Urinary bladder (tissue), 4 donors: ENCODE measurements at places on chromosomes 11 and 22. TPM values are rescaled to one million over a fixed set of nuclear protein-coding genes. Genes with fewer than 3 reads are reported as not detected.

The OR52E8 gene
- not detected for polyA plus RNA-seq

The ART1 gene
- polyA plus RNA-seq = not detected

DNA sequence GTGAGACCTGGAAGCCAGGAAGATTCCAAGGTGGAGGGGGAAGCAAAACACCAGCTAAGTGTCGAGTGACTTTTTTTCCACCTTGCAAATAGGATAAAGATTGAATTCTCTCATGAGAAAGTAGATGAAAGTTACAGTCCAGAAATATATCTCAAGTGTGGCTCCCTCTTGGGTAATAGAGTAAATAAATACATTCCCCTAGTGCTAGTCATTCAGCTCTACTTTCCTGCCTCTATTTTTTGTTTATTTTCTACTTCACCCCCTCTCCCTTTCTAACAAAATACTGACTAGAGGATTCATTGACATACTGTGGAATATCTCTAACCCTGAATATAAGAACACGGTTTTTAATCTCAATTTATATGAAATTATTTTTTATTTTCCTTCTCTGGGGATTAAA is 19.2 kb upstream of the OOSP4B start:
- no peak for DNase-seq

DNA sequence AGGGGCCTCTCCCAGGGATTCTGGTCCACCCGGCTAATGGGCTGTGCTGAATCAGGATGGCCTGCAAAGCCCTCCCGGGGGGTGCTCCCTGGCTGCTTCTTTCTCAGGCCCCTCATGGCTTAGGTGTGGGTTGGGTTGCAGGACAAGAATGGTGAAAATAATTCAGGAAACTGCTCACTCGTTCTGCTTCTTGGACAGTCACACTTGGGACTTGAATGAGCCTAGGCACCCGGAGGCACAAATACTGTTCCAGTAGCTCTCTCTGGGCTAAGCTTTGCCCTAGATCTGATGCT is 83.2 kb downstream of the TRIM29 start:
- no peak for DNase-seq

- DNase-seq = no peak
These were observed 878.1 kb downstream of the BRD1 start for GRCh38 chr22:48949375-48950149.

GRCh38 chr22:24410110-24410856 is 17.1 kb upstream of the ADORA2A start:
- DNase-seq = no peak

GRCh38 chr11:64181506-64182411 is 4.2 kb upstream of the STIP1 start:
- DNase-seq = peak; percentile 70

DNA sequence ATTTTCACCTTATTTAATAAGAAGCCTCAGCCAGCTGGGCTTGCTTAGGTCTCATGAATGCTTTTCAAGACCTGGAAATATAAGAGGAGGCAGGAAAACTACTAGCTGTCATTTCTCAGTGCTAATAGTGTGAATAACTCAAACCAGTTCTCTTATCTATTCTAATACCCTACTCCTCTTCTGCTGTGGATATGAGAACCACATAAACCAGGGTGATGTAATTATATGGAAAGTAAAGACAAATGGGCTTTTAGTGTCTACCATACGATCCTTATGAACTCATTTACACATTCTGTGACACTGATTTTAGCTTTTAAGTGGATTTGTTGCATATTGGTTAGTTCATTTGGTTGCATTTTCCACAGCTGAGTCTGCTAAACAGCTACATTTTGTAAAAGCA is 8.6 kb downstream of the PDGFD start:
- no peak for DNase-seq

- no peak for DNase-seq
These were observed 11.2 kb upstream of the UPK3A start for GRCh38 chr22:45273452-45274075.

DNA sequence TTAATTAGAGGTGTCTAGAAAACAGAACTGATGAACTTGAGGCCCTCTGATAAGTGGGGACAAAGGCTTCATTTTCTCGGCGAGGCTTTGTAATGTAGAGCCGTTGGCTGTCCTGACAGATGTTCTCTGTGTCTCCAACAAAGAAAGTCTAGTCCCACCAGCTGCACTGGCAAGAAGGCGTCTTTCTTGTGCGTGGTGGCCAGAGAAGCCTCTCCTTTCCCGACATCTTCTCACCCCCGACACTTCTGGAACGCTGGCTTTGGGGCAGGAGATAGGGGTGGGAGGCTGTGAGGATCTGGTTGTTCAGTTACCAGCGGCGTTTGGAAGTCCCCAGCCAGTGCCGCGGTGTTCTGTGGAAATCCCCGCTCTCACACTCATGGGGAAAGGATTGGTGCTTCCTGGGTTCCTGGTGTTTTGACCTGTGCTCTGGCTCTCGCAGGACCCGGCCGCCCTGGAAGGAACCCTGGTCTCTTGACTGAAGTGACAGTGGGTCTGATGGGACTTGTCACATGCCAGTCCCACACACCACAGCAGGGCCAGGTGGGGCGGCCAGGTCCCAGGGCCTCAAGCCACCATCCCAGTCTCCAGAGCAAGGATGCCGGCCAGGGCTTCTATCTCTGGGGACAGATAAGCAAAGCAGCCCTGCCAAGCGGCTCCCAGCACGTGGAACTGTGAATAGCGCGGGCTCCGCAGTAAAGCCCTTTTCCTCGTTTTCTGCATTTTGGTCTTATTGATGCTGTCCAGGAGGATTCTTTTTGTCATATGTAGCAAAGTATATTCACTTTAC is 23.2 kb downstream of the FADS2 start:
- DNase-seq = no peak

- no peak for DNase-seq
These were observed 23.4 kb downstream of the LRP4 start for GRCh38 chr11:46894961-46895360.

- no peak for DNase-seq
These were observed 635.5 kb upstream of the CCDC90B start for GRCh38 chr11:83921447-83922192.

GRCh38 chr11:111438846-111439520 is 59.9 kb upstream of the POU2AF1 start:
- no peak for DNase-seq

- no peak for DNase-seq
These were observed 30.5 kb upstream of the PPP2R1B start for GRCh38 chr11:111796696-111797095.

- no peak for DNase-seq
These were observed 9.3 kb downstream of the MSANTD4 start for GRCh38 chr11:106012744-106013143.

GRCh38 chr22:32652645-32653270 is 148.7 kb upstream of the TIMP3 start:
- no peak for DNase-seq

DNA sequence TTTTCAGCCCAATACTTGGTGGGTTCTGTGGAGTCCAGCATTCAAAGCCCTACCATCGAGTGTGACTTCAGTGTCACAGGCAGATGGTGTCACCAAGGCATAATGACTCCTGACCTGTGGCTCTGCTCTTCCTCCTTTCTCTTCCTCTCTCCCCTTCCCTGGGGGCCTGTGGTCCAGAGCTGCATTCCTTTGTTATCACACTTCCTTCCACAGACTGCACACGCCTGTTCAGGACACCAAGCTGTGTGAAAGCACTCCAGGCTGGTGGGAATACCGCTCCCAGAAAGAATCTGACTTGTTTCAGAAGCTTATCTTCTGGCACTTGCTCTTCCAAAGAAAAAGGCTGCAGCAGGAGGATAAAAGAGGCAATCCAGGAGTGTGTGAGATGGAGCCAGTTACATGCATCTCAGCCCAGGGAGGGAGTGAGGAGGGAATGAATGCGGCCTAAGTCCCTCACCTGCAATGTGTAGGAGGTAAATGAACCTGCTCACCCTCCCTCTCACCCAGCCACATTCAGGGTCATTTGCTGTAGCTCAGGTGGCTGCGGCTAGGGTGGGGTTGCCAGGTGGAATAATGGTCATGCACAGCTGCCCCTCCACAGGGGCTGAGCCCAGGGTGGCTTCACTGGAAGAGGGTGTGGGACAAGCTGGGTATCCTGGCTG is 79.3 kb downstream of the ADAMTS15 start:
- no peak for DNase-seq

- no peak for DNase-seq
These were observed 361.8 kb downstream of the TENM4 start for GRCh38 chr11:79078999-79079398.

- DNase-seq = no peak
These were observed 77.6 kb downstream of the ETS1 start for GRCh38 chr11:128509621-128510389.

GRCh38 chr22:47798229-47798628 is 1035.8 kb downstream of the TBC1D22A start:
- no peak for DNase-seq

- no peak for DNase-seq
These were observed 11.0 kb upstream of the PTPRJ start for GRCh38 chr11:47969401-47969800.

DNA sequence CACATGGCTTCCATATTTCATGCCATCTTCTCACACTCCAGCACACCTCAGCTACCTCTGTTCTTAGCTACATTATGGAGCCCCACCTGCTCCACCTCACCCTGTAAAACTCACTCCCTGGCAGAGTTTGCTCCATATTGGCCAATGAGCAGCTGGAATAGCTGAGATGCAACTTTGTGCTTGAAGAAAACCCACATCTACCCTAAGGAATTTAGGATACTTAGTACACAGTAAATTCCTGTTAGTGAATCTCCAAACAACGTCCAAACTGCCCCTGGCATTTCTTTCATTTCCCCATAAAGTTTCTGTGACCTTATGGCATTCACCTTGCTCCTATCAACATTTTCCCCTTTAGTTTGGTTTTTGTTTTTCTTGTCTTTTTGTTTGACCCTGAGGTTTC is 2.2 kb upstream of the VWCE start:
- no peak for DNase-seq

DNA sequence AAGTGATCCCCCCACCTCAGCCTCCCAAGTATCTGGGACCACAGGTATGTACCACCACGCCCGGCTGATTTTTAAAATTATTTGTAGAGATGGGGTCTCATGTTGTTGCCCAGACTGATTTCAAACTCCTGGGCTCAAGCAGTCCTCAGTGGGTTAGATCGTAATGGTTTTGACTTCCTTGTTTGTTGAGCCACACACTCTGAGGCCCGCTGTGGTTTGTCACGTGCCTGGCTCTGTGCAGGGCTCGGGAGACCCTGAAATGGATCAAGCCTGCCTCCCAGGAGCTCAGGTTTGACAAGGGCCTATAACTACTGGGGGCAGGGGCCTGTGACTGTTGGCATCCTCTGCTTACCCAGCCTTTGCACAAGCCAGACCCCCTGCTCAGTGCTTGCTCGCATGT is 68.1 kb downstream of the MPPED1 start:
- no peak for DNase-seq

- DNase-seq = no peak
These were observed 1.4 kb downstream of the PATZ1 start for GRCh38 chr22:31344578-31345330.

DNA sequence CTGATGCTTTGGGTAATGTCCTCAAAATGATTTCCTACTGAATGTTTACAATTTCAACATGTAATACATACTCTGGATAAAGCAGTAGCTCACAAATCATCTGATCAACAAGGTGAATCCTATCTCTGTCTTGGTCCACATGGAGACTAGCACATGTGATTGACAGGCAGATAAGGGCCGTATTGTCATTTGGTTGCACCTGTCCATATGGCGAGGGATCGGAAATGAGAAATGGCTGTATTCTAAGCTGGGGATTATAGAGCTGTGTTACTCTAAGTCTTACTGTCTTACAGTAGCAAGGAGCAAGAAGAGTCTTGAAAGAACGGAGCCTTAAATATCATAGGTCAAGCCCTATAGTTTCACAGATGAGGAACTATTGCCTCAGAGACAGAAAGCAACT is 55.7 kb downstream of the APIP start:
- no peak for DNase-seq

DNA sequence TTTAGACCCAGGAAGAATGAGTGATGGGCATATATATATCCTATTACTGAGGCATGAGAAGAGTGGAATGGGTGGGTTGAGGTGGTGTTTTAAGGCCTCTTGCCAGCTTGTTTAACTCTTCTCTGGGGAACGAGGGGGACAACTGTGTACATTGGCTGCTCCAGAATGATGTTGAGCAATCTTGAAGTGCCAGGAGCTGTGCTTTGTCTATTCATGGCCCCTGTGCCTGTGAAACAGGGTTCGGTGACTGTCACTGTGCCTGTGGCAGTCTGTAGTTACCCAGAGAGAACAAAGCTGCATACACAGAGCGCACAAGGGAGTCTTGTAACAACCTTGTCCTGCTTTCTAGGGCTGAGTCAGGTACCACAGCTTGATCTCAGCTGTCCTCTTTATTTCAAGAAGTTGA is 11.7 kb downstream of the LIMK2 start:
- no peak for DNase-seq
